ENCODE measurements at places on chromosomes 3 and 15.
A peak's percentile ranks its signal among the peaks of the same experiment; 100 is the strongest.

- no peak for DNase-seq
Measured at GRCh38 chr15:92840149-92840548, 60.0 kb upstream of the CHD2 start.

DNA sequence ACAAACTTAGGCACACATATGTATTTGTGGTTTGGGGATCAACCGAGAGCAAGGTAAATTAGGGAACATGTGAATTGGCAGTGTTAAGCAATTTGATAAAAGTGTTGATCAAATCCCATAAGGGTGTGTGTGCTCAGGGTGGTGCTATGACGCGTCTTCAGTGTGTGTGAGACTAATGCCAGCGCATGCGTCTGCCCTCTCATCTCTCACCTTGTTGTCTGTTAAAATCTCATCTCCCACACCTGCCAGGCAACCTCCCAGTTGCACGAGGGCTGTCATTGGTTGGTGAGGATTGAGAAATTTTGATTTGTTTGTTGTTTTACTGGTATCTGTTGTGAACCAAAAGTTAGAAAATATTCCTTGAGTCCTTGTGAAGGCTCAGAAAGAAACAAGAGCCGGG is 137.2 kb upstream of the ICE2 start:
- no peak for DNase-seq

GRCh38 chr3:180926526-180926925 is 14.1 kb downstream of the FXR1 start:
- no peak for DNase-seq

GRCh38 chr3:53819163-53819868 is 26.9 kb downstream of the CHDH start:
- no peak for DNase-seq

- DNase-seq: peak; percentile 45
Measured at GRCh38 chr3:172622916-172623700, 87.8 kb downstream of the NCEH1 start.
